ENCODE measurements at places on chromosomes 16 and 17.

DNA sequence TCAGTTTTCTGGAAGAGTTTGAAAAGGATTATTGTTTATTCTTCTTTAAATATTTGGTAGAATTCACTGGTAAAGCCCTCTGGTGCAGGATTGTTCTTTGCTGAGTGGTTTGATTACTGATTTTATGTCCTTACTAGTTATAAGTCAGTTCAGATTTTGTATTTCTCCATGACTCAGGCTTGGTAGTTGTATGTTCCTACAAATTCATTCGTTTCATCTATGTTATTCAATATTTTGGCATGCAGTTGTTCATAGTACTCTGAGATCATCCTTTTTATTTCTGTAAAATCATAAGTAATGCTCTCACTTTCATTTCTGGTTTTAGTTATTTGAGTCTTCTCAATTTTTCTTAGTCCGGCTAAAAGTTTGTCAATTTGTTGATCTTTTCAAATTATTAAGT, 58.1 kb upstream of the CRYM start:
- no peak for DNase-seq

GRCh38 chr17:19347323-19348080, 15.0 kb downstream of the B9D1 start:
- DNase-seq: no peak

DNA sequence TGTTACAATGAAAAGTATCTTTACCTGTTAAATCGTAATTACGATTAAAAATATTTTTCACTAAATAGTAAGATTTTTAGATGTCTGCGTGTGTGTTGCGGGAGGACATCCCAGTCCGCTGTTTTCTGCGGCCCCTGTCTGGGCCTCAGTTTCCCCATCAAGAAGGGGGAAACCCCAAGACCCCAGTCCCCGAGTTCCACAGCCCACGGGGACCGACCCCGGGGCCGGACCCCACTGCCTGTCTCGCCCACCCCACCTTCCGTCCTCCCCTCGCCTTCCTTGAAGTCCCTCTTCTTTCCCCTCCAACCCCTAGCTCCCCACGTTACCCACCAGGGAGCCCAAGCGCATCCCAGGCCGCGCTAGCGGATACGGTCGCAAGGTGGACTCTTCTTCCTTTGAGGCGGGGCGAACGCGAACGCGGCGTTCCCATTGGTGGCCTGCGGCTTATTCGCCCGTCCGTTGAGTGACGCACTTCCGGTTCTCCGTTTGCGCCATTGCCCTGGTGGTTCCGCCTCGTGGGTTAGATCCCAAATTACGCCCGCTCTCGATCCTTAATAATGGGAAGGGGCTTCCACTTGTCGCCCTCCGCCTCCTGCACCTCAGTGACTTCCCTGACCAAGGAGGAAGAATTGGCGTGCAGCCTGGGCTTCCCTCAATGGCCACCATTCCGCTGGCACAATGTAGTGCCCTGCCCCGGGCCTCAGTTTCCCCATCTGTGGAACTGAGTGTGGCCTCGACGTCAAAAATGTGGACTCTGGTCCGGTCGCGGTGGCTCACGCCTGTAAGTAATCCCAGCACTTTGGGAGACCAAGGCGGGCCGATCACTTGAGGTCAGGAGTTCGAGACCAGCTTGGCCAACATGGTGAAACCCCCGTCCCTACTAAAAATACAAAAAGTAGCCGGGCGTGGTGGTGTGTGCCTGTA, at the start of gene NSMCE1:
TSS of gene NSMCE1 (minus strand) at position 397 of the 924 bp plus-strand sequence. CDS start 11,202 bp downstream, outside the sequence.
- DNase-seq: peak; percentile 92

- no peak for DNase-seq
These were observed 11.8 kb downstream of the SLC9A5 start for GRCh38 chr16:67260426-67261063.

DNA sequence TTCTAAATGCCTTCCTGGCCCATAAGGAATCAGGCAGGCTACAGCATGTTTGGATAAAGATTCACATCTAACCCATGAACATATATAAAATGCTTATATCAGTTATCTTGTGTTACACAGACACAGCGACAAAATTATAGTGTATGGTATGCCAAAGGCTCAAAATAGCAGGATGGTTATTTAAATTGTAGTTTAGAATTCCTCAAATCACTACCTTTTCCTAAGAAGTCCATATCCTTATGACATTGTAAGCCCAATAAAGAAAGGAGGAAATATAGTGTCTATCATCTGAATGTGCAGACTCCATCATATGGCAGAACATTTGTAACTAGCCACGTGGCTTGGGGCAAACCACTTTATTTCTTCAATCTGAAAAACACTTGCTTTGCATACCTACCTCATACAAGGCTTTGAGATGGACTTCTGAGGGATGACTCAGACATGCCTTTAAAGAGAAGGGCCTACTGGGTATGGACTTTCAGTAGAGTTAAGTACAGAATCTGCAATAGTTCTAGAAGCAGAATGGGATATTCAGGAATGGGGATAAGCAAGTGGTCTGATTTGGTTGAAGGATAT, 12.1 kb upstream of the DHX8 start:
- DNase-seq: no peak

- no peak for DNase-seq
These were observed 299.1 kb upstream of the FOXF1 start for GRCh38 chr16:86211265-86211664.

DNA sequence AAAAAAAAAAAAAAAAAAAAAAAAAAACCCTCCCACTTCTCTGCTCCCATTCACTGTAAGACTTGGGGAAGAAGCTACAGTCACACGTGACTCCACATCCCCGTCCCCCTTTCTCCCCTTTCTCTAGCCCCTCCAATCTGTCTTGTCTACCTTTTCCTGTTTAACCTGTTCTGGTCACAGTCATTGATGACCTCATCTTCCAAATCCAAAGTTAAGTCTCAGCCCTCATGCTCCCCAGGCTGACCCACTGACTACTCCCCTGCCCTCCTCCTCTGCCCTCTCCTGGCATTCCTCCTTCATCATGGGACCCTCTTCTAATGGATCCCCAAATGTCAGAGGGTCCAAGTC, 1.6 kb upstream of the CDH5 start:
- no peak for DNase-seq

DNA sequence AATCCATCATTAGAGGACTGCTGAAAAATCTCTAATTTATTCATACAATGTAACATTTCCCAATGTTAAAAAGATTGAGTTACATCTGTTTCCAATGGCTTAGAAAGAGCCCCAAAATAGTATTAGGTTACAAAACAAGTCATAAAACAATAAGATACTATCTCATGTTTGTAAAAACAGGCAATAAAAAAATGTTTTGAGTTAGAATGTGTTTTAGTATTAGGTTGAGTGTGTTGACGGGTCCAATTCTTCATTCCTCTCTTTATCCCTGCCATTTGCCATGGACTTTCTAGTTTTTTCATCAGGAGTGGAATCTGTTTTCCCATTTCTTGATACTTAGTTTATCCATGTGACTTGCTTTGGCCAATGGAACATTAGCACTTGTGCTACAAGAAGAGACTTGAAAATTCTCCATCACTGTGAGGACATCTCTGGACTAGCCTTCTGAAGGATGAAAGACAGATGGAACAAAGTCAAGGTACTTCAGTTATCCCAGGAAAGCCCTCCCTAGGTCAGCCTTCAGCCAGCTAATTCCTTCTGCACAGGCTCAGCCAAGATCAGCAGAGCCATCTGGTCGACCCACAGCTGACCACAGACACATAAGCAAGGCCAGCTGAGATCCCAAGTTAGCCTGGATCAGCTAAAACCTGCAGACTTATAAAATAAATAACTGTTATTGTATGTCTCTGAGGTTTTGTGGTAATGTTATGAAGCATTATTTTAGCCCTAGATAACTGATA, 83.3 kb downstream of the HS3ST3A1 start:
- no peak for DNase-seq

DNA sequence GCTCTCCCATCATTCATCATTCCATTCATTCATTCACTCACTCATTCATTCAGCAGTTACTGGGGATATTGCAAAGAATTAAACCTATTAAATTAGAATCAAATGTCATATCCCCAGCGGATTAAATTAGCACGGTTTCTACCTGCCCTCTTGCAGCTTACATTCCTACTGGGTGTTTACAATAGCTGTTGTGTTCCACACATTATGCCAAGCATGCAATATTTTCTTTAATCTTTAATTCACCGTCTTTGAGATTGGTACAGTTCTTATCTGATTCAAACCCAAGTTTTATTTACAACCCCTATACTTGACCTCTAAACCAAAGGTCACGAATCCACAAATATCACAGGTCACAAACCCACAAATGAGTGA, 727 bp upstream of the USP31 start:
- DNase-seq: no peak

DNA sequence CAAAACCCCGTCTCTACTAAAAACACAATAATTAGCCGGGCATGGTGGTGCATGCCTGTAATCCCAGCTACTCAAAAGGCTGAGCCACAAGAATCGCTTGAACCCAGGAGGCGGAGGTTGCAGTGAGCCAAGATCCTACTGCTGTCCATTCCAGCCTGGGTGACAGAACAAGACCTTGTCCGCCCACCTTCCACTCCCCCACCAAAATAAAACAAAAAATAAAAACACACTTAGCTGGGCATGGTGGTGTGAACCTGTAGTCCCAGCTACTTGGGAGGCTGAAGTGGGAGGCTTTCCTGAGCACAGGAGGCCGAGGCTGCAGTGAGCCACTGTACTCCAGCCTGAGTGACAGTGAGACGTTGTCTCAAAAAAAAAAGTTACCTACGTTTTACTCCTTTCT, 3.2 kb downstream of the PPM1E start:
- no peak for DNase-seq

DNA sequence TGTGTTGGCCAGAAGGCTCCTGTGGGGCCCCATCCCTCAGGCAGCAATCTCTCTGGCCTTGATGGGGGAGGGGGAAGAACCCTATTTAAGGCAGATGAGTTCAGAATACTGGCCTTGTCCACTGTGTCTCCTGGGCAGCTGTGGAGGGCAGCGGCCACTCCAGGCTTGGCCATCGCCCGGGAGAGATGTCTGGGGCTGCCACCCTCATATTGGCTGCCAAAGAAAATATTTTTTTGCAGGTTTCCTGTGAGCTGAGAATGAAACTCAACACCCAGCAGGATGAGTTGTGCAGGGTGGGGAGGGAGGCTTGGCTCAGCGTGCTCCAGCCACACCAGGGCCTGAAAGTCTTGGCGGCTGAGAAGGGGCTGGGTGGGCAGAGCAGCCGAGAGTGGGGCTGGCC, 14.4 kb upstream of the TIMP2 start:
- DNase-seq: no peak

DNA sequence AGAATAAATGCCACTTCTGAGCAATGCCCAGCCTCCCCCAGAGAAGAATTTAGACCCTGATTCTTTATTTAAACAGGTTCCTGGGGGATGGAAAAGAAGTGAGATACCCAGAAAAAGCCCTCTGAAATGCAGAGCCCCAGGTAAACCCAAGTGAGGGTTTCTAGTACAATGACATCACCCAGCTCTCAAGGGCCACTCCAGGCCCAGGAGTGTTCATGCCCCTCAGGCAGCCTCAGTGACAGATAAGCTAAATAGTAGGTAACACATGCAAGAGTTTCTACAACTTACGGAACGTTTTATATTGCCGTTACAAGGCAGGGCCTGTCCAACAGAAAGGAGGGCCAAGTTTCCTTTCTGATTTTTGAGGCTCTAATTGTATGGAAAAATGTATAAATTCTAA, 683.7 kb upstream of the SALL1 start:
- no peak for DNase-seq
